ENCODE measurements at places on chromosomes 5 and 9.

DNA sequence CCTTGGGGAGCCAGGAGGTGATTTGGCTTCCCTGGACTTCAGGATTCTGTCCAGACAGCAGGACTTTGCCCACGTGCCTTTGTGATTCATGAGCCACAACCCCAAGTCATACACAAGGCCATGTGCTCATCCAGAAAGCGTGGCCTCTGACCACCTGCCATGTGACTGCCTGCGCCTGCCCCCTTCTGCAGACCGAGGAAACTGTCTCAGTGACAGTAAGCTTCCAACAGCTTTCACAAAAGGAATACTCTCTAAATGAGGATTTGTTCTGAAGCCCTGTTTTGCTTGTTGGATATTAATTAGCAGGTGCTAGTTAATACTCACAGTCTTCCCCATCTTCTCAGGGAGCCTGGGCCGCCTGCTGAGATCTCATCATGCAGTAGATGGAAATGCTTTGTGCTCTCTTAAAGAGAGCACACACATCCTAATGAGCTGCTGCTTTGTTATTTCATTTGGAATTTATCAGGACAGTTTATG, 36.9 kb upstream of the ANGPTL2 start:
- DNase-seq, result peak; percentile 86

GRCh38 chr5:124631874-124632550, 114.4 kb downstream of the ZNF608 start:
- peak; percentile 23 for DNase-seq

GRCh38 chr5:145978708-145979107, 42.3 kb downstream of the SH3RF2 start:
- no peak for DNase-seq

DNA sequence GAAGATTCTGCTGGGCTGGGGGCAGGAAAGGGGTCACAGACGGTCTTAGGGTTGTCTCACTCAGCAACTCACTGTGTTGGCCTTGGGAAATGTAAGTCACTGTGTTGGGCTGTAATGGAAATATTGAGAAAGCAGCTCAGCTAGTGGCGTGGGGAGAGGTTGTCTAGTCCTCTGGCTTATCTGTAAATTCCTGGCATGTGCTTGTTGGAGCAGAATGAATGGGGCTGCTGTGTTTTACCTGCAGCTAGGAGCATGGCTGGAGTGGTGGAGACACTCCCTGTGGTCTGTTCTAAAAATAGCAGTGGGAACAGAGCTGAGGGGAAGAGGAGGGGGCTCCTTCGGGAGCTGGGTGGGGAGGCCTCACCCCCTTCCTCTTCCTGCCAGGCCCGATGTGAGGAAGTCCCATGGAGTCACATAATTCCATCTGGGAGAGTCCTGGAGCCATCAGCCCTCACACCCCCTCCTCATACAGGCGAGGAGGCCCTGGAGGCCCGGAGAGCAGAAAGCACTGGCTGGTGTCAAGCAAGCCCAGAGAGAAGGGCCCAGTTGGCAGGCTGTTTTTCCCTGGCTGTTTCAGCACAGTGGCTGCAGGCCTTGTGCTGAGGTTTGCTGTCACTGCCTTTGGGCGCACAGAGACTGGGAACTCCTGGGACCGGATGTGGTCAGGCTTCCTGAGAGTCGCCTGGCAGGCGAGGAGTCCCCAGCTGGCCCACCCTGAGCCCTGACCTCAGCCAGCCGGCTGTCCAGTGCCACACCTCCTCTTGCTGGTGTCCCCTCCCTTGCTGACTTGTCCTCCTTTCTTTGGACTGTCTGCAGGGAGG, 84.9 kb downstream of the RGS3 start:
- DNase-seq, result peak; percentile 72

- no peak for DNase-seq
Observed at GRCh38 chr5:180988592-180988991, at the start of gene BTNL3. BTNL3 (plus strand) TSS chr5:180988846; CDS start chr5:180989029, 183 bp downstream.

DNA sequence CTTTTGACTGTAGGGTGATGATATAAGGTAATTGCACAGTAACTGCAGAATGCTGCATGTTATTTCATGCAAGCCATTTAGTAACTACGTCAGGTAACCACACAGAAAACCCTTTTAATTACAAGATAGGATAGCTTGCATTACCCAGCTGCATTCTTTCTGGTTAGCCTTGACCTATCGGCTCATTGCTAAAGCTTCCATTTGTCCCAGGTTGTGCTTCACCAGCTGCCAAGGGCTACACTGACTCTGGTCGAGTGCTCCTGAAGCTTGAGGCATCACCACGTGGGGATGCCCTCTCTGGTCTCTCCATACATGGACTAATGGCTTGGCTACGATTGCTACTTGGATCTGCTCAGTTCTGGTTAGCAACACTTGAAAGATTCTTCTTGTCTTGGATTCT, 81.1 kb upstream of the SLC12A2 start:
- no peak for DNase-seq

- DNase-seq, result peak; percentile 62
Observed at GRCh38 chr9:94085062-94085639, 887 bp downstream of the PTPDC1 start.
